Activated T-cell treated with anti-CD3 and anti-CD28 coated beads for 4 hours (primary cell): ENCODE measurements at places on chromosomes 12 and 14.

DNA sequence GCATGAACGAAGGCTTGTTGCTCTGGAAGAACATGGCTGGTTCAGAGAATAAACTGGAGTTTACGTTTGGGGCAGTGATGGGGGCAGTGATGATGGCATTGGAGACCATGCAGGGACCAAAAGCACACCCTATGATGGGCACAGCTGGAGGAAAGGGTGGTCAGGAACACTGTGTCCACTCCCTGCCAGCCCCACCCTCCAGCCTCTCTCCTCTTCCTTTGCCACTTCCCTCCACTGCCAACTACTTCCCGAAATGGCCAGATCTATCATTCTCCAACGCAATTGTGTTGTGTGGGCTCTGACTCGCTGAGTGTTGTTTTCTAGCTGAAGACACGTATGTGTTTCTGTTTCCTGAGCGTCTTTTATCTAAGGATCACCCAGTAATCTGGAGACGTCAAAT is 39.3 kb upstream of the GSG1 start:
- no peak for DNase-seq

DNA sequence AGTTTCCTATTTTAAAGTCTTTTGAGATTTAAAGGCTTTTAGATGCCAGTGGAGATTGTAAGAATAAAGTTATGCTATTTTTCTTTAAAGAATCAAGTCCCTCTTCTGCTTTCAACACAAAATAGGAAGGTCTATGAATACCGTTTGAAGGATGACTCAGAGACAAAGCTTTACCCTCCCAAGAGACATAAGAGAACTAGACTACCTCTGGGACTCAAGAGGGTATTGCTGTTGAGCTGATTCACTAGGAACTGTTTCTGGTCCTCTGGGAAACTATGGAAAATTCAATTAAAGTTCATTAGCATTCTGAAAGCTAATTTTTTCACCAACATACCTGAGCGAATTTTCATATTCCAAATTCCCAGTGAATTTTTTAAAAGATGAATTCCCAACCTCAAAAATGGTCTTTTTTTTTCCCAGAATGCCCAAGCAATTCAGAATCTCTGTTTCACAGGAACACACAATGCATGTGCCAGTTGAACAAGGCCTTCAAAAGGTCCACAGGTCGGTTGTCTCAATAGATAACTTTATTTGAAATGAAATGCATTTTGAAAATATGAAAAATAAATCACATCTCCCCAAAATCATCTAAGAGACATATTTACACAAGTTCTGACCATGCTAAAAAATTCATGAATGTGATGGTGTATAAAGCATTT is 6.5 kb downstream of the PHLDA1 start:
- no peak for DNase-seq

GRCh38 chr12:51087818-51088217 is 4.4 kb upstream of the CSRNP2 start:
- DNase-seq: no peak

DNA sequence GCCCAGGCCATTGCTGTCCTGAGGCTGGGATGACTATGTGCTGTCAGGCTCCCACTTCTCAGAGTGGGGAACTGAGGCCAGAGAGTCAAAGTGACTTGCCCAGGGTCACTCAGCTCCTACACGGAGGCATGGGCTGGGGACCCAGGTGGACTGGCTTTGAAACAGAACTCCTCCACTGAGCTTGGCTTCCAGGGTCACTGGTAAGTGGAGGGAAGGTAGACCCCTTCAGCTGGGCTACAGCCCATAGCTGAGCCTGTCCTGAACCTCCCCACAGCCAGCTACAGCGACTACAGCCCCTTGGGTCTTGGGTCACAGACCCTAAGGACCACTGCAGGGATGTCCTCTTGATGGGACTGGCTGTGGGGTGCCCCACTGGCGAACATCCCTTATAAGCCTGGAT is 40.3 kb upstream of the TRAF3 start:
- no peak for DNase-seq

DNA sequence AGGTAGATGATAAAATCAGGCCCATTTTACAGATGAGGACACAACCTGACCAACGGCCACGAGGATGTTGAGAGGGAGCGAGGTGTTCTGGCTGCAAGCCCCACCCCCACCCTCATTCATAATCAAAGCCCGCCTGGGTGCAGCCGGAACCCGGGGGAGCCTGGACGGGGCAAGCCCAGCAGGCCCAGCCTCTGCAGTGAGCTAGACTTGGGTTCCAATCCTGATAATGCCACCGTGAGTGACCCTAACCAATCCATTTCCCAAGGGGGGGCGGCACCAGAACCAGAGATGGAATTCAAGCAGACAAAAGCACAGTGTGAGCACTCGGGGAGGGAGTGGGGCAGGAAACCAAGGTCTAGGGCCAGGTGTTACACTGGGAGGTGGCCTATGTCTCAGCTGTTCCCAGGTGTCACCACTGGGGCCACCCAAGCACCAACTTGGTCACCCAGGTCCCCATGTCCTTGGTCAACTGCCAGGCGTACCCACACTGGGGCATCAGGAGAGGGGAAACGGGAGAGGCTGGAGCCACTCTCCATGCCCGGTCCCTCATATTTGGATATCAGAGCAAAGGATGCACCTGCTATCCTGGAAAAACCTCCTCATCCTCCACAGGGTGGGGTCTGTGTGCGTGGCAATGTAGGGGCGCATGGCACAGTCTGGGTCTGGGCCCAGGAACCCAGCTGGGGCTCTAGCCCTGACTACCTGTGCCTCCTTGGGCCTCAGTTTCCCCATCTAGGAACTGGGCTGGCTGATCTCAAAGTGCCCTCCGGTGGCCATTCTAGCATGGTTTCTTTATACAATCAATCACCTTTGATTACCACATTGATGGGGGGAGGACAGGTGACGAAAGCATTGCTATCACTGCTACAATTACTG is 58.4 kb downstream of the FAM222A start:
- DNase-seq: no peak

- DNase-seq: peak; percentile 62
Observed at GRCh38 chr14:91315844-91316267, 71.4 kb upstream of the GPR68 start.

DNA sequence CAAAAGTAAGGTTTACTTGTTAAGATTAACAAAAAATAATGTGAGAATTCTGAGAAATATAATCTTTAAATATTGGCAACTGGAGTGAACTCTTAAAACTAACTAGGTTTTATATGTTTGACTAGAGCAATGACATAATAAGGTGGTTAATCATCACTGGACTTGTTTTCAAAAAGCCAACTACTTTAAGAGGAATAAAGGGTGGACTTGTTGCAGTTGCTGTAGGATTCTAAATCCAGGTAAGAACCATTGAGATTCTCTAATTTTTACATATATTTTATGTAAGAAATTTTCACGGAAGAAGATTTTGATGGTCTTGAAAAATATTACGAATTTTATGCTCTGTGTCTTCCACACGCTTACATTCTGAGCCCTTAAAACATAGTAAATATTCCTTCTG is at the start of gene SLCO1B1:
Gene SLCO1B1, plus strand, starts transcription at position 197 of the 400 bp plus-strand sequence. CDS start 10,381 bp downstream, outside the sequence.
- DNase-seq: no peak

GRCh38 chr12:65784289-65785015 is 39.8 kb upstream of the HMGA2 start:
- no peak for DNase-seq

GRCh38 chr14:102333795-102334705 is 14.5 kb downstream of the ZNF839 start:
- no peak for DNase-seq

DNA sequence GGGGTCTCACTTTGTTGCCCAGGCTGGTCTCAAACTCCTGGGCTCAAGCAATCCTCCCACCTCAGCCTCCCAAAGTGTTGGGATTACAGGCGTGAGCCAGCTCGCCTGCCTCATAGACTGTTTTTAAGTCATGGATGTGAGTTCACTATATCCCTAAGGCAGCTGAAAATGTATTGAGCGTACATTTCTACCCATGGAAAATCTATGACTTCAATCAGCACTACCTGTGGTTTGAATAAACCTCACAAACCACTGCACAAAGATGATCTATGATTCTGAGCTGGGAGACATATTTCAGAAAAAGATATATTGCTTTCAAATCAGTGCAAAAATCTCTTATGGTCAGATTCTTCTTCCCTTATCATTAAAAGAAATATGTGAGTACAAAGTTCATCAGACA is 22.5 kb downstream of the GCN1 start:
- no peak for DNase-seq

GRCh38 chr12:64145226-64145625 is 76.9 kb downstream of the KICS2 start:
- no peak for DNase-seq

DNA sequence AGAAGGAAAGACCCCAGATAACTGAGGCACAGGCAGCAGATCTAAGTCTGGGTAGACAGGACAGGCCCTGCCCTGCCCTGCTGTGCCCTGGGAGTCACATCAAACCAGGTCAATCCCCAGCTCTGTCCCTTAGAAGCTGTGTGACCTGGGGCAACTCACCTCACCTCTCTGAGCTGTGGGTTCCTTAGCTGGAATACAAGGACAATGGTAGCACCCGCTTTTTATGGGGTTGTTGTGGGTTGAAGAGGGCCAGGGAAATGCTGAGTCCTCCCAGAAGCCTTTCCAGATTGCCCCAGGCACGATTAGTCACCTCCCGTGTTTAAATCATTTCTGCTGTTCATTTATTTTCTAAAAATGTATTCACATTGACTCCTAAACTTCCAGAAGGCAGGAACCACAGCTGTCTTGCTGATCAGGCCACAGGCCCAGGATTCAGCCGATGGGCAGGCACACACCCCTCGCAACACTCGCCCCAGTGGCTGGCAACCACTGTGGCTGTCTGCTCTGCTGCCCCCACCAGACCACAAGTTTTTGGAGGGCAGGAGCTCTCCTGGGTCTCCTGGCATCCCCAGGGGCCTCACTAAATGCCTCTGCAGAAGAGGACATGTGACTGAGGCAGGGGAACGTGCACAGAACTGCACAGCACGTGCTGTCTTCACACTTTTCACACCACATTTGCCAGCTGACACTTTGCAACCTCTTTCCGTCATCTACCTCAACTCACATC is 3.0 kb downstream of the SELPLG start:
- DNase-seq: no peak

DNA sequence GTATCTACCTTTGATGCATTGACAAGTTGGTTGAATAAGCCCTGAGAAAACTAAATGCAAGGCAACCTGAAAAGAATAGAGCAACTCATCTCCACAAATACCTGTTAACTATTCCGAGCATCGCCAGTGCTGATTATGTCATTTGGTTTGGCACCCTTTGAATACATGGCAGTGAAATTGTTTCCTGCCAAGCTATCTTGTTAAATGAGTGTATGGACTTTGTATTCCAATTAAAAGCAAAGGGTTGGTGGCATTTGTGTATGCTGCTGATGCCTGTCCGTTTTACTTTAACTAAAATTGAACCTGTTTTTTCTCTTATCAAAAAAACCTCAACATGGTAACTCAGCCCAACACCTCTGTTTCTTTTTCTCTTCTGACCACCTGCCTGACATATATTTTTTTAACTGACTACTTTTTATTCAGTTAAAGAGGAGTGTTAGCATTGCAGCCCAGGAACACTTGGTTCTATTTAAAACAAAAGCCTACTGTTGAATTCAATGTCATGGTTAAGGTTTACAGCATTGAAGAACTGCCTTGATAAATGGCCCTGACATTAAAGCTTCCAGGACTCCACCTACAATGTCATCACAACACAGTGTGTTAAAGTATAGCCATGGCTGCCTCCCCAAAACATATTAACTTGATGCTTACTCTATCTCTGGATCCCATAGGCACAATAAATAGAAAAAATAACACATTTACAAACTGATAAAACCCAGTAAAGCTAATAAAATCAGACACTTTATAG is 838.3 kb upstream of the NOVA1 start:
- no peak for DNase-seq

DNA sequence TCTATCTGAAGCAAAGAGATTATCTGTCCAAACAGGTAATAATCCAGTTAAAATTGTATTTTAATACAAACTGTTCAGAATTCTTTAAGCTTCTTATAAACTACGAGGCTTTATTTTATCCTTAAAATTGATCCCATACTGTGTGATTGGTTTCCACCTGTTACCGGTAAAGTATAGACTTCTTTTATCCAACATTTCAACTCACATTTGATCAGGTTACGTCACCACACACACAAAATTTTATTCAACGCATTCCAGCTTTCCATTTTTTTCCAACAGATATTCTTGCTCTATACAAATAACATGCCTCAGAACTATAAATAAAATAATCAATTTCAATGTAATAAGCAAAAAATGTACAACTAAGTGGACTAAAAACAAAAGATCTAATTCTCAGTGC is 4.5 kb downstream of the NOVA1 start:
- no peak for DNase-seq

DNA sequence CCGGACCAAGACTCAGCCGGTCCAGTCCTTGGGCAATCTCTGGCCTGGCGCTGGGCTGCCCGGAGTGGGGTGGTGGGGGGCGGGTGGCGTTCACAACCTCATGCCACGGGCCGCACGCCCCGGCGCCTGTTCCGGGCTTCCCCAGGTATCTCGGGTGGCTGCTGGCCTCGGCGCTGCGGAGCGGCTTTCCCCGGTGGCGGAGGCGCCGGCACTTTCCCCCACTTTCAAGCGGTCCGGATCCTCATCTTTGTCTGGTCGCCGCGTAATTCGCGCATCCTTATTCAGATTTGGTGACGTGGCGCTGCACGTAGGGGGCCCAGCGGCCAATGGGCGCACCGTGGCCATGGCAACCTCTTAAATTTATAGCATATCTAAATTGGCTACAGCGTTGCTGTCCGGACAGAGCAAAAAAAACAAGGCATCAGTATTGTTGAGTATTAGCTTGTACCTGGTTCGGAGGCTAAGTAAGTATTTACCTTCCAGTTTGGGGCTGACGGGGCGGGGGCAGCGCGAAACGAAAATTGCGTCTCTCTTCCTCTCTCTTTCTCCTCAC is at the start of gene LHX5:
Gene LHX5, minus strand, starts transcription at position 253 of the 553 bp plus-strand sequence. CDS start 373 bp downstream, outside the sequence.
- no peak for DNase-seq

DNA sequence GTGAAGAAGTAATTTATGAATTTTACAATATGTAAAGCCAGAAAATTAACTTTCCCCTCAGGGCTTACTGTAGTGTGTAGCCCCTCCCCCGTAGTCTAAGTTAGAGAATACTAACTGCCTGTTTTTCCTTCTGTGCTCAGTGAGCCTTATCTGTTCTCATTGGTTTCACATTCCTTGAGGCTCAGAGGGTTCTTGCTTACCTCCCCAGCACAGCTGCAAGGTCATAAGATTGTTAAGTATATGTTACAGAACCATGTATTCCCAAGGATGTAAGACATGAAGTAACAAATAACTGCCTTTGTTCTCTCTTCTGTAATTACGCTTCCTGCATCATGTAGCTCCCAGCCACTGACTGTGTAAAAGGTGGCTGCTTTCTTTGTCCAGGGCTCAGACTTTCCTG is 1351.1 kb downstream of the TMEM121 start:
- DNase-seq: no peak
